ENCODE measurements at places on chromosomes 6 and 20. TPM values are rescaled to one million over a fixed set of nuclear protein-coding genes. Genes with fewer than 3 reads are reported as not detected.

Gene ENPP3
- 0.48 TPM for total RNA-seq

Gene PDE10A
- total RNA-seq: 3.1 TPM

Gene LTV1
- total RNA-seq: 30.2 TPM

Gene BHLHE23
- total RNA-seq: 0.66 TPM

Gene PACSIN1
- 12.6 TPM for total RNA-seq

Gene PTPRT
- total RNA-seq: 1.1 TPM

Gene TINAG
- not detected for total RNA-seq

Gene AGPAT4
- 27.4 TPM for total RNA-seq

Gene MUC21
- total RNA-seq: not detected

- H3K4me1 ChIP-seq: peaks cover 8% of the 10 kb centered on the region
- no peaks in the 10 kb centered on the region for H3K36me3 ChIP-seq
- DNase-seq: peak; percentile 53
- H3K27ac ChIP-seq: no peak overlapping the region
Observed at GRCh38 chr6:40912158-40912946, 126.7 kb downstream of the UNC5CL start.

DNA sequence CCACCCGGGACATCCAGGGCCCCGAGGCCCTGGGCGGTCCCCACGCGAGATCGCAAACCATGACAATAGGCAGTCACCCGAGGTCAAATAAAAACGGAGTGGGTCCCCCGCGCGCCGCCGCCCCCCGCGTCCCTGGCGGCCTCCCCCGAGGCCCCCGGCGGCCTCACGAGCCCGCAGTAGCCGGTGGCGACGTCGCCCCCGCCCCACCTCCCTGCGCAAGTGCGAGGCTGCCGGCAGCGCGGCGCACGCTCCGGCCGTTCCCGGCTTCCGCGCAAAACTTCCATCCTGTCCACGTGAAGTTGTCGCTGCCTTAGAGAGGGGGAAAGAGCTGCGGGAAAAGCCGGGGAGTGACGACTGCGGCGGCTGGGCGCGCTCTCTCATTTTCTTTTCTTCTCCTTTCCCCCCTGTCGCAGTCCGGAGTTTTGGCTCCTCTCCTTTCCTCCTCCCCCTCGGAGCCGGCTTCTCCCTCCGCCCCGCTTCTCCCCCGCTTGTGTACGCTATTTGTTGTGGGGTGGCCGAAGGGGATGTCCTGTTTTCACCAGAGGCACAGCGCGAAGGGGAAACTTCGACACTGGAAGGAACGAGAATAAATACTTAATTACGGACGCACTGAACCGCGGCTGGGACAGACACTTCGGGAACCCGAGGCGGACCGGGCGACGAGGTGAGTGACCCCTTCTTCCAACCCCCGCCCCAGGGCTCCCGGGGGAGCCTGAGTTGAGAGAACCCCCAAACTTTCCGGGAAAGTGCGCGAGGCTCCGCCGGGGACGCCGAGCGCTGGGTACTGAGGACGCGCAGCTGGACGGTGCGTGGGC, at the start of gene EYA4:
Gene EYA4, plus strand, starts transcription at position 272 of the 815 bp plus-strand sequence. CDS start 33,424 bp downstream, outside the sequence.
- peak; percentile 46 for DNase-seq
- H3K4me1 ChIP-seq: peaks cover 40% of the 10 kb centered on the region
- no peak within 1 kb of the TSS for H3K27ac ChIP-seq
- peak within 1 kb of the TSS; percentile 77 for H3K4me3 ChIP-seq
- H3K27me3 ChIP-seq: peaks cover 68% of the 10 kb centered on the region

- peaks cover 33% of the 10 kb centered on the region for H3K36me3 ChIP-seq
- no peaks in the 10 kb centered on the region for H3K27me3 ChIP-seq
- H3K4me1 ChIP-seq: peaks cover 37% of the 10 kb centered on the region
- DNase-seq: no peak
- H3K4me3 ChIP-seq: no peak overlapping the region
Observed at GRCh38 chr20:41510847-41511450, 107.2 kb downstream of the CHD6 start.

- no peaks in the 10 kb centered on the region for H3K27me3 ChIP-seq
- DNase-seq: no peak
- no peak overlapping the region for H3K4me3 ChIP-seq
- no peak overlapping the region for H3K27ac ChIP-seq
- no peaks in the 10 kb centered on the region for H3K4me1 ChIP-seq
Observed at GRCh38 chr6:16004934-16005679, 123.8 kb upstream of the MYLIP start.

GRCh38 chr20:43252761-43253160, 63.1 kb upstream of the PTPRT start:
- peaks cover 7% of the 10 kb centered on the region for H3K4me1 ChIP-seq
- DNase-seq: no peak
- H3K36me3 ChIP-seq: no peaks in the 10 kb centered on the region
- no peak overlapping the region for H3K4me3 ChIP-seq

- H3K27me3 ChIP-seq: no peaks in the 10 kb centered on the region
- peaks cover 35% of the 10 kb centered on the region for H3K4me1 ChIP-seq
- no peak overlapping the region for H3K27ac ChIP-seq
- no peak for DNase-seq
- H3K4me3 ChIP-seq: no peak overlapping the region
Observed at GRCh38 chr20:14924433-14924832, 587.0 kb upstream of the FLRT3 start.

DNA sequence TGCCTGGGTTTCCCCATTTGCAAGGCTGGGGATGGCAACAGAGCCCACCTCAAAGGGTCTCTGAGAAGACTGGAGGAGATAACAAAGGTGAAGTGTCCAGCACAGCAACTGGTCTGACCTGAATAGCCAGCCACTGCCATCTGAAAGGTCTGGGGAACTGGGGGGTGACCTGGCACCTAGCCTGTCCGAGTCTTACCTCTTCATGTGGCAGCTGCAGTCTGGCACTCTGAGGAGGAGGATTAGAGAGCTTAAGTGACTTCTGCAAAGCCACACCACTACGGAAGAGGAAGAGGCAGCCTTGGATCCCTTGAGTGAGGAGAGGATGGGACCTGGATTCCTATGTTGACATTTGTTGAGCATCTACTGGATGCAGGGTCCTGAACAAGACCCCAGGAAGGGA, 22.2 kb downstream of the C20orf203 start:
- H3K36me3 ChIP-seq: 0 out of 2 replicates have a peak, but pooled peaks cover 3% of the 10 kb centered on the region
- no peak for DNase-seq
- H3K4me3 ChIP-seq: no peak overlapping the region
- no peak overlapping the region for H3K27ac ChIP-seq

- H3K4me3 ChIP-seq: no peak overlapping the region
- H3K27ac ChIP-seq: no peak overlapping the region
Observed at GRCh38 chr6:43871284-43871683, 101.3 kb downstream of the VEGFA start.

GRCh38 chr6:51608932-51609331, 478.5 kb downstream of the PKHD1 start:
- H3K27ac ChIP-seq: no peak overlapping the region
- H3K4me3 ChIP-seq: no peak overlapping the region
- no peak for DNase-seq
- no peaks in the 10 kb centered on the region for H3K27me3 ChIP-seq
- H3K36me3 ChIP-seq: no peaks in the 10 kb centered on the region

GRCh38 chr6:126374372-126374771, 34.5 kb downstream of the CENPW start:
- H3K27me3 ChIP-seq: no peaks in the 10 kb centered on the region
- H3K36me3 ChIP-seq: peaks cover 12% of the 10 kb centered on the region
- H3K4me1 ChIP-seq: peaks cover 9% of the 10 kb centered on the region
- H3K27ac ChIP-seq: no peak overlapping the region
- no peak for DNase-seq

DNA sequence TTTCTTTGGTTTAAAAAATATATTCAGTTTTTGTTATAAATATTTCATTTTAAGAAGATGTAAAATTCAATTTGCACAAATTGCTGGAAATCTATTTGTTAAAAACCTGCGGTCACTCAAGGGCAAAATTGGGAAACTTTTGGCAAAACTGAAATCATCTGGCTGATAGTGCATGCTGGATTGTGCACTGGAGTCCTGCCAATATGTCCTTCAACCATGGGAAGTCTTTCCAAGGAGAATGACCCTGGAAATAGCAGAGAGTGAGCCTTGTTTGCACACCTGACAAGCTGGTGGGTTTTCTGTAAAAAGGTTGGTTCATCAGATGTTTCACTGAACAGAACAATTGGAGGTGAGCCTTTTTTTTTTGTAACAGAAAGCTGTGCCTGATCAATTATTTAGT, 413.5 kb downstream of the BTBD3 start:
- no peaks in the 10 kb centered on the region for H3K4me1 ChIP-seq
- no peaks in the 10 kb centered on the region for H3K36me3 ChIP-seq
- no peaks in the 10 kb centered on the region for H3K27me3 ChIP-seq
- H3K4me3 ChIP-seq: no peak overlapping the region

- H3K27me3 ChIP-seq: peaks cover 21% of the 10 kb centered on the region
- H3K27ac ChIP-seq: no peak overlapping the region
- peaks cover 46% of the 10 kb centered on the region for H3K4me1 ChIP-seq
- peaks cover 28% of the 10 kb centered on the region for H3K36me3 ChIP-seq
- DNase-seq: no peak
- no peak overlapping the region for H3K4me3 ChIP-seq
Observed at GRCh38 chr20:23519556-23519955, 28.6 kb downstream of the CST8 start.

DNA sequence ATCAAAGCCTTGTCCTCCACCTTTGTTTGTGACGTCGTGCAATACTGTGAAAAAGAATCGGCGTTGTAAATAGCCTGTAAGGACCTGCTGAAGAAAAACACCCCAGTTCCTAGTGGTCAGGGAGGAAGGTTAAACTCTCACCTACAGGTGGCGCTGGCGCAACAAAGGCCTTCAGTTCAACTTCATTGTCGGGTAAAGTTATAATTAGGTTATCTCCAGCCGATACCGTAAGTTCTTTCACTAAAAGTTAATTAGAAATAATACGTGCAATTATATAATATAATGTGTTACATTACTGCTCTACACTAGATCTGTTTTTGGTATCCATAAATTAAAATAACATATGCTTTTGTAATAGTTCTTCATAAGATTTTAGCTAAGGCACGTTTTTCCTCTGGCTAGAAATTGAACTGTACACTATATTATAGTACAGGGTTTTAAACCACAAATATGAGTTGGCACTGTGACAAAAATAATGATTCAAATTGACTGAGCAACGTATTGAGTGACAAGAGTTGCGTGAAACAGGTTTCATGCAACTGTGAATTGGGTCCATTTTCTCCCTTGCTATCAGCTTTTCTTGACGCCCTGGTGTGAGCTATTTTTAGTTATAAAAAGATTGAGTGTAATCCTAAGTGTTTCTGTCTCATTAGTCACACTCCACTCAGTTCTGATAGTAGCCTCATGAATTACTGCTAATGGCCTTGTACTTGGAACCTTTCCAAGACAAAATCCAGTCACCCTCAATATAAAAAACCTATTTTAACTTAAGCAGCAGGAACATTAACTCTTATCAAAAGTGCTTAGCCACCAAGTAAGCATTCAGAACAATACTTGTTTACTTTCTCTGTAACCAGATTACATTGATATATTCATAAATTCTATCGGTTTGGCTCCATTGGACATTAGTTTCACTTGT, 62.3 kb downstream of the KIAA0319 start:
- DNase-seq: peak; percentile 82
- no peak overlapping the region for H3K4me3 ChIP-seq
- H3K27me3 ChIP-seq: no peaks in the 10 kb centered on the region
- peak overlapping the region; percentile 14 for H3K27ac ChIP-seq

- H3K4me3 ChIP-seq: no peak overlapping the region
- no peaks in the 10 kb centered on the region for H3K27me3 ChIP-seq
- no peak overlapping the region for H3K27ac ChIP-seq
- no peak for DNase-seq
- H3K4me1 ChIP-seq: no peaks in the 10 kb centered on the region
Observed at GRCh38 chr20:45459606-45460005, 9.9 kb upstream of the WFDC2 start.

- no peak overlapping the region for H3K27ac ChIP-seq
- no peak for DNase-seq
- H3K4me1 ChIP-seq: peaks cover 17% of the 10 kb centered on the region
- no peak overlapping the region for H3K4me3 ChIP-seq
- peaks cover 11% of the 10 kb centered on the region for H3K27me3 ChIP-seq
Observed at GRCh38 chr6:157269261-157269794, 54.0 kb downstream of the TMEM242 start.

GRCh38 chr6:159540152-159540551, 152.9 kb downstream of the SOD2 start:
- H3K4me3 ChIP-seq: no peak overlapping the region
- H3K36me3 ChIP-seq: no peaks in the 10 kb centered on the region
- peaks cover 12% of the 10 kb centered on the region for H3K27me3 ChIP-seq
- peak; percentile 82 for DNase-seq
- H3K27ac ChIP-seq: no peak overlapping the region

All from WTC11 (cell line).